ENCODE measurements at places on chromosomes 16 and 17.

GRCh38 chr16:57358527-57359095 lies at the start of gene CCL22:
Gene CCL22, plus strand, starts transcription at chr16:57358783. Its CDS starts 34 bp downstream, at chr16:57358817.
- no peak for DNase-seq

- DNase-seq: no peak
Measured at GRCh38 chr16:8908810-8909468, 26.8 kb downstream of the LITAFD start.

GRCh38 chr17:58480090-58480489 lies 8.1 kb downstream of the HSF5 start:
- DNase-seq: no peak

GRCh38 chr17:44219108-44219615 lies 313 bp downstream of the UBTF start:
- peak; percentile 71 for DNase-seq

- DNase-seq: no peak
Measured at GRCh38 chr16:81928975-81929374, 82.3 kb downstream of the SDR42E1 start.

DNA sequence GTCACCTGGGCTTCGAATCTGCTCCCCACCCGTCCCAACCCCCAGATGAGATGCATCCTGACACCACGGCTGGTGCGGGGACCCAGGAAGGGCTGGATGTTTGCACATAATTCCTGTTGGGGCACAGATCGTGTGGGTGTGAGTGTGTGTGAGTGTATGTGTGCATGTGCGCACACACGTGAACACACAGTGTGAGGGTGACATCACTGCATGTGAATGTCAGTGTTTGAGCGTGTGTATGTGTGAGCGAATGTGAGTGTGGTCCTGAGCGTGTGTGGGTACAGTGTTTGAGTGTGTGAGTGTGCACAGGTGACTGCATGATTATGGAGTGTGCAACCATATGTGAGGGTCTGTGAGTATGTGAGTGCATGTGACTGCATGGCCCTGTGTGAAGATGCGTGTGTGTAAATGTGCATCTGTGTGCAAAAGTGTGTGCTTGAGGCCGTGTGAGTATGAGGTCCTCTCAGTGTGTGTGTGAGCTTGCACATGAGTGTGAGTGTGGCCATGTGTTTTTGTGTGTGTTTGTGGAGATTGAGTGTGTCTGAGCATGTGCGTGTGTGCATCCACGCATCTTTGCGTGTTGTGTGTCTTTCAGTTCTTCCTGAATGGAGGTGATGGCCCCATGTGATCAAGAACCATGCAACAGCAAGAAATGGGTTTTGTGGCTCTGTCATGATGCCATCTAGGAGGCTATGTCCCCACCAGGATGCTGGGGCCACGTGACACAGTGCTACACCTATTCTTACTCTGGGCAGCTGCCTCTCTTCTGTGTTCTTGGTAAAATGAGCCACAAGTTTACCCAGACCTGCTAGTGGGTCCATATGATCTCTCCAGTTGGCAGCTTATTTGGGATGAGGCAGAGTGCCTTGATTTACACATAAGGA lies 70.5 kb upstream of the GCSH start:
- no peak for DNase-seq

- no peak for DNase-seq
Measured at GRCh38 chr16:89502081-89502843, 5.9 kb upstream of the SPG7 start.

DNA sequence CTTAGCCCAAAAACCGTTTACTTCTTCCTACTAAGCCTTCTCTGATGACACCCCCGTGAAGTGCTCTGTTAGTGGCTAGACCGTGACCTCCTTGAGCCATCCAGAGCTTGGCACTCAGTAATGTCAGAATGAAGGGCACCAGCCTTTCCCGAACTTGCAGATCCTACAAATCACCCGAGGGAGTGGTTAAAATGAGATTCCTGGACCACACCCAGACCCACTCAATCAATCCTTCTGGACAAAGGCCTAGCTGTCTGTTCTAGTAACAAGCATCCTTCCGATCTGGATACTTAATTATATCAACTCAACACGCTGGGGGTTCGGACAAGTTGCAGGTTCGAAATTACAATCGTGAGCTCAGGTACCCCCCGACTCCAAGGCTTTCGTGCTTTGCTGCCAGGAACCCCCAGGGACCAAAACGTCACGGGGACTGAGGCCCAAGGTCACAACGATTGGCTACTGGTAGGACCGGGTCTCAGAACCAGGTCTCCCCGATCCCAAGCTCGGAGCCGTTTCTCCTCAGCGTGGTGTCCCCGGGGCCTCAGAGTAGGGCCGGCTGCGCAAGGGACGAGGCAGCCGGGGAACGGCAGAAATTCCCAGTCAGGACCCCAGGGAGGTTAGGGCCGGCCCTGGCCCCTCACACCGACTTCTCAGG lies 527 bp downstream of the CIAPIN1 start:
- DNase-seq: peak; percentile 16

DNA sequence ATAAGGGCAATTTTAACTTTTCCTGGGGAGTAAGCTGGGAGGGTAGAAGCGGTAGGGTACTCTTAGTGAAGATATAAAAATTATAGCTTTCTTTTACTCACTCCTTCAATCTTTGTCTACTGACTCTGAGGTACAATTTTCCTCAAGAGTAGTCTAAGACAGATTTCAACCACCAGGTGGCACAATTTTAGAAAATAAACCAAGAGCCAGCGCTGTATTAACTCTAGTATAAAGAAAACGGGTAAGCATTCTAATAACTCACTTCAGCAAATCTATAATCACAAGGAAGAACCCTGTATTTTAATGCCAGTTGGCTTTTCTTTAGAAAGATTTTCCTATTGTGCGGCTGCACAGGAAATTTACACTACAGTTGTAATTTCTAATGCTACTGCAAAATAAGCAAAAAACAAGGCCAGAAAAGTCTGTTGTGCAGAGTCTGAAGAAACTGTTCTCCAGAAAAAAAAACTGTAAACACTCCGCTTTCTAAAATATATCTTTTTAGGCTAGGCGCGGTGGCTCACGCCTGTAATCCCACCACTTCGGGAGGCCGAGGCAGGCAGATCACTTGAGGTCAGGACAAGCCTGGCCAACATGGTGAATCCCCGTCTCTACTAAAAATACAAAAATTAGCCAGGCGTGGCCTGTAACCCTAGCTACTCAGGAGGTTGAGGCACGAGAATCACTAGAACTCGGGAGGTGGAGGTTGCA lies 1.9 kb downstream of the CMC2 start:
- no peak for DNase-seq

DNA sequence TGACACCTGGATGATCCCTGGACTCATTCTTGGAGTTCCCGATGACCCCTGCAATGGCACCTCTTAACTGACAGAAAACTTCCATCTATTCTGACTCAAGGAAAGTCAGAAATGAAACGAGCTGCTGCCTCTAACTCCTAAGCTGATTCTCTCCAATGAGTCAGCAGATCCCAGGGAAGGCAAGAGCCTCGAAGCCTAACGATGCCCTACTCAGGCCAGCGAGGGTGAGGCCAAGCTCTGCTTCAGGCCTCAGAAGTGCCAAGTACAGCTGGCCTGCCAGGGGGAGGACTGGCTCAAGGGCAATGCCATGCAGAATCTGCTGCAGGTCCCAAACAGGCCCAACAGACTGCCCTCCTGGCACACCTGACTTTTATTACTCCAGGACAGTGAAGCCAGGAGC lies 36.3 kb downstream of the PLXDC1 start:
- DNase-seq: no peak

GRCh38 chr16:53131363-53132071 lies 76.7 kb downstream of the CHD9 start:
- peak; percentile 43 for DNase-seq

DNA sequence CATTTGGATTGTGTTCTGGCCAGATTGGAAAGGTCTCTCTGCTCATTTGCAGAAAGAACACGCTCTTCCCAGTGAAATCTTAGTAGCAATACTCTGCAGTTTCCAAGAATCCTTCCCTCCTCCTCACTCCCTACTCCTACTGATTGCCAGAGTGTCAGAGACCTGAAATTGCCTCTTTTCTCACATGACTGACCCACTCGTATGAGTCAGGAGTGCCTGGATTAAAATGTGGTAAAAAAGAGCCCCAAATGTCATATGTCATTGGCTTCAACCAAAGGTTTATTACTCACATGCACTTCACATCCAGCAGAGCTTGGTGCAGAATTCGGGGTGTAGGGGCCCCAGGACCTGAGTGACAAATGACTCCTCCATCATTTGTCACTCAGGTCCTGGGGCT lies 39.7 kb upstream of the IRX3 start:
- DNase-seq: no peak

- DNase-seq: no peak
Measured at GRCh38 chr17:37219876-37220606, 155.7 kb upstream of the C17orf78 start.

GRCh38 chr17:43114151-43114552 lies 11.0 kb downstream of the BRCA1 start:
- DNase-seq: no peak

DNA sequence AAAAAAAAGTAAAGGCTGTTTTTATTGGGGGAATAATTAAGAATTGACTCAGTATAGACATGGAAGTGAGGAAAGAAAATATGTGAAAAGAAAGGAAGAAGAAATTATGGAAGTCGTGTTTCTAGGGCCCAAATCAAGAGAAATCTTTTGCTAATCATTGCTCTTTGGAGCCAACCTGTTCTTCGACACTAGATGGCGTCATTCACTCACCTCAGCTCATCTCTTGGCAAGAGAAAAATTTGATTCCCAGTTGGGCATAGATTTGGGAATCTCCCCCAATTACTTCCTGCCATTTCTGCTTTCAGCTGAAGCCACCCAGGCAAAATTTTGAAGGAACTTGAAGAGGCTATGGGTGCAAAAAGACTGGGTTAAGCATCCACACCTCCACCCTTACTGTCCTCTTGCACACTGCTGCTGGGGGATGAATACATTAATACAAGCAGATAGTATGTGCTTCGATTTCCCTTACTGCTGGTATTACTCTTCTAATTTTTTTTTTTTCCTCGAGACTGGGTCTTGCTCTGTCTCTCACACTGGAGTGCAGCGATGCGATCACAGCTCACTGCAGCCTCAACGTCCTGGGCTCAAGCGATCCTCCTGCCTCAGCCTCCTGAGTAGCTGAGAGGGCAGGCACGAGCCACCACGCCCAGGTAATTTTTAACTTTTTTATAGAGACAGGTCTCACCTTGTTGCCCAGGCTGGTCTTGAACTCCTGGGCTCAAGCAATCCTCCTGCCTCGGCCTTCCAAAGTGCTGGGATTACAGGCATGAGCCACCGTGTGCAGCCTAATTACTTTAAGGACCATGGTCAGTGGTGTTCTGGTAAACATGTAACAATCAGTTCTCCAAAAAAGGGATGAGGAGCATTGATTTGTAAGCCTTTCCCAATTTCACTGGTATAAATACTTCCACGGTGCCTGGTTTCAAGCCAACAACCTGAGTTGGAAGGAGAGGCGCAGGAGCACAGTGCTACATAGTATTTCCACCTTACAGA lies 13.5 kb downstream of the PSMD7 start:
- DNase-seq: no peak

GRCh38 chr17:81233316-81233715 lies 5.5 kb downstream of the TEPSIN start:
- DNase-seq: no peak

- DNase-seq: no peak
Measured at GRCh38 chr17:32771396-32771795, 105.5 kb downstream of the MYO1D start.

- no peak for DNase-seq
Measured at GRCh38 chr16:53191413-53191812, 136.6 kb downstream of the CHD9 start.

- DNase-seq: no peak
Measured at GRCh38 chr16:83923581-83924365, 24.9 kb downstream of the MLYCD start.

DNA sequence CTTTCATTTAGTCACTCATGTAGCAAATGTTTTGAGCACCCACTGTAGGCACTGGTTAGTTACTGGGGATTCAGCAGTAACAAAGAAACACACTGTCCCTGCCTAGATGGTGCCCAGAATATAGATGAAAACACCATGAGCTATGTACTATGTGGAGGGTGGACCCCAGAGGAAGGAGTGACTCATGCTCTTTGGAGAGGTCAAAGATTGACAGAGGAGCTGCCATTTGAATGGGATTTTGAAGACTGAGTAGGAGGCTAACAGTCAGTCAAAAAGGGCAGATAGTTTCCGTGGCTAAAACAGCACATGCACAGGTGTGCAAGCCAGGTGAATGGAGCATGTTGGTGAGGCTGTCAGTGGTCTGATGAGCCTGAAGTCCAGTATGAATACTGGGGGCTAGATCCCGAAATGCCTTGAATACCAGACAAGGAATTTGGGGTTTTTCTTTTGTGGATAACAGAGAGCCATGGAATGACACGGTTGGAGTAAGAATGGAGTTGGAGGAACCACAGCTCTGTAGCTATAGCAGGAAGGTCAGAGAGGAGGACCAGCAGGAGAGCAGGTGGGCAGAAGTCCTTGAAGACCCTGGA lies 6.1 kb downstream of the IL21R start:
- no peak for DNase-seq

DNA sequence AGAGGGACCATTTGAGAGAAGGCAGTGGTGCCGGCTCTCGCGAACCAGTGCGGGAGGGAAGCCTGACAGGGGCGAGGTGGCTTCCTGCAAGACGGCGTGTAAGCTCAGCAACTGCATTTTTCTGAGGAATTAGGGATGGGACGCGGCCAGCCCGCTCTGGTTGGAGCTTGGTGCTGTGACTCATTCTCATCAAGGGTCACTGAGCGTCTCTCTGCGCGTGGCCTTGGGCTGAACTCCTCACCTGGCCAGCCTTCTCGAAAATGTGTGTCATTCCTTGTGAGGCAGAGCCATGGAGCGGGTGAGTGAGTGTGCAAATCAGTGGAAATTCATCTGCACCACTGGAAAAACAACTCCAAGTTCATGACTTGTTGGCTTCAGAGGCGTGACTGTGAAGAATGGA lies 52.8 kb downstream of the NTN1 start:
- DNase-seq: no peak

DNA sequence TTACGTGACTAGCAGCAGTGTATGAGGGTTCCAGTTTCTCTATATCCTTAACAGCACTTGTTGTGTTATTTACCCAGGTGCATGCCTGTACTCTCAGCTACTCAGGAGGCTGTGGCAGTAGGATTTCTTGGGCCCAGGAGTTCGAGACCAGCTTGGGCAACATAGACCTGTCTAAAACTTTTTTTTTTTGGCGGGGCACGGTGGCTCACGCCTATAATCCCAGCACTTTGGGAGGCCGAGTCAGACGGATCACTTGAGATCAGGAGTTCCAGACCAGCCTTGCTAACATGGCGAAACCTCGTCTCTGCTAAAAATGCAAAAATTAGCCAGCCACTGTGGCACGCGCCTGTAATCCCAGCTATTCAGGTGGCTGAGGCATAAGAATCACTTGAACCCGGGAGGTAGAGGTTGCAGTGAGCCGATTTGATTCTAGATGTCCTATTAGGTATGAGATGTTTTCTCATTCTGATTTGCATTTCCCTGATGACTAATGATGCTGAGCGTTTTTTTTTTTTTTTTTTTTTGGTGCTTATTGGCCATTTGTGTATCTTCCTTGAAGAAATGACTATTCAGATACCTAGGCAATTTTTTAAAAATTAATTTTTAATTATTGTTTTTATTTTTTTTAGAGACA lies 13.4 kb downstream of the CASC3 start:
- no peak for DNase-seq

DNA sequence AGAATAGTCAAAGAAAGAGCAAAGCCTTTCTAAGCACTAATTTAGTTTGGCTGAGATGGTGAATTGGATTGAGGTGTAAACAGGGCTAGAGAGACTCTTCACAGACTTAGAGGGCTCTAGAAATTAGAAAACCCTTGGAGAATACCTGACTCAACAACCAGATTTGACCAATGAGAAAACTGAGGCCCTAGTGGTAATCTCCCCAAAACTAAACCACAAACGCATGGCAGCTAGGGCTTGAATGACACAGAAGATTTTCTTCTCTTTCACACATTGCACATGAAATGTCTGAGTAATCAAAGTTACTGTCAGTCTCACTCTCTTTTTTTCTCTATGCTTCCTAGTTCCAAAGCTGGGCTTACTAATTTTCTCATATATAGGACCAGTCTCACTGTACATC lies 314.5 kb upstream of the KCNJ16 start:
- no peak for DNase-seq
